ENCODE measurements at places on chromosomes 16 and 17. TPM values are rescaled to one million over a fixed set of nuclear protein-coding genes. Genes with fewer than 3 reads are reported as not detected.

The TBC1D3E gene
- total RNA-seq, result 2.9 TPM

The SDK2 gene
- total RNA-seq, result 0.33 TPM

The NOG gene
- 37.2 TPM for total RNA-seq

The SDR42E2 gene
- total RNA-seq, result not detected
